Breast epithelium (tissue), 4 donors: ENCODE measurements at places on chromosomes 2 and 18. TPM values are rescaled to one million over a fixed set of nuclear protein-coding genes. Genes with fewer than 3 reads are reported as not detected.
A peak's percentile ranks its signal among the peaks of the same experiment; 100 is the strongest.

DNA sequence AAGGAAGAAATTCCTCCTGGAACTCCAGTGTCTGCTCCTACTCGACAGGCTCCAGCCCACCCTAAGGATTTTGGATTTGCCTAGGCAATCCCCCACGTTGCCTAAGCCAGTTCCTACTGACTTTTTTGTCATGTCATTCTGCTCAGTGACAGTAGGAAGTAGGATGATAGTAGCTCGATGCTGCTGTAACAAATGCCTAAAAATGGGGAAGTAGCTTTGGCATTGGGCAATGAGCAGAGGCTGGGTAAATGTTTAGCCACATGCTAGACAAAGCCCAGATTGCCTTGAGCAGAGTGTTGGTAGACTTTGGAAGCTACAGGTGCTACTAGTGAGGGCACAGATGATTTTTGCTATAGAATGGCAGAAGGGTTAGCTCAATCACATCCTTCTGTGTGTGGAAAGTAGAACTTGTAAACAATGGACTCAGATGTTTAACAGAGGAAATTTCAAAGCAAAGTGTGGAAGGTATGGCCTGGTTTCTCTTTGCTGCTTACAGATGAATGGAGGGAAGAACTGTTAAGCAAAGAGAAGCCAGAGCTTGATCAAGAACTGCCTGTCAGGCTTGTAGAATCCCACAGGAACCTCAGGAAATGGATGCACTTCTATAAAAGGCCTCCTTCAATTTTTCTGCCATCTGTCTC, 154.8 kb downstream of the RNF144A start:
- DNase-seq, result no peak
- H3K4me3 ChIP-seq, result no peak overlapping the region
- H3K27me3 ChIP-seq, result no peaks in the 10 kb centered on the region
- H3K36me3 ChIP-seq, result no peaks in the 10 kb centered on the region
- no peak overlapping the region for H3K27ac ChIP-seq

DNA sequence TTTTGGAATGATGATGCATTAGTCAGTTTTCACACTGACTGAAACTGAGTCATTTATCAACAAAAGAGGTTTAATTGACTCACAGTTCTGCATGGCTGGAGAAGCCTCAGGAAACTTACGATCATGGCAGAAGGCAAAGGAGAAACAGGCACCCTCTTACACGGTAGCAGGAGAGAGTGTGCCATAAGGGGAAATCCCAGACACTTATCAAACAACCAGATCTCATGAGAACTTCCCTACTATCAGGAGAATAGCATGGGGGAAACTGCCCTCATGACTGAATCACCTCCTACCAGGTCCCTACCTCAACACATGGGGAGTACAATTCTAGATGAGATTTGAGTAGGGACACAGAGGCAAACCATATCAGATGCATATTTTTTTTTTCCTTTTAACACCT, 504.5 kb upstream of the VRK2 start:
- no peaks in the 10 kb centered on the region for H3K36me3 ChIP-seq
- H3K27me3 ChIP-seq, result no peaks in the 10 kb centered on the region
- no peak for DNase-seq
- no peaks in the 10 kb centered on the region for H3K4me1 ChIP-seq
- no peak overlapping the region for H3K27ac ChIP-seq

The GAD1 gene
- 0.15 TPM for total RNA-seq

DNA sequence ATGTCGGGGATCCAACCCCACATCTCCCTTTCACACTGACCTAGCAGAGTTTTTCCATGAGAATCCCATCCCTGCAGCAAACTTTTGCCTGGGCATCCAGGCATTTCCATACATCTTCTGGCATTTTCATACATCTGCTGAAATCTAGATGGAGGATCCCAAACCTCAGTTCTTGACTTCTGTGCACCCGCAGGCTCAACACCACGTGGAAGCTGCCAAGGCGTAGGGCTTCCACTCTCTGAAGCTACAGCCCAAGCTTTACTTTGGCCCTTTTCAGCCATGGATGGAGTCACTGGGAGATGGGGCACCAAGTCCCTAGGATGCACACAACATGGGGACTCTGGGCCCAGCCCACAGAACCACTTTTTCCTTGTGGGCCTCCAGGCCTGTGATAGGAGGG, 32.2 kb upstream of the TEX51 start:
- no peaks in the 10 kb centered on the region for H3K27me3 ChIP-seq
- H3K27ac ChIP-seq, result no peak overlapping the region
- no peak overlapping the region for H3K4me3 ChIP-seq
- H3K4me1 ChIP-seq, result no peaks in the 10 kb centered on the region
- H3K36me3 ChIP-seq, result no peaks in the 10 kb centered on the region
- no peak for DNase-seq

GRCh38 chr2:199462956-199463692, 5.4 kb upstream of the SATB2 start:
- no peak for DNase-seq
- H3K4me1 ChIP-seq, result peaks cover 5% of the 10 kb centered on the region
- H3K36me3 ChIP-seq, result no peaks in the 10 kb centered on the region
- H3K27ac ChIP-seq, result no peak overlapping the region

DNA sequence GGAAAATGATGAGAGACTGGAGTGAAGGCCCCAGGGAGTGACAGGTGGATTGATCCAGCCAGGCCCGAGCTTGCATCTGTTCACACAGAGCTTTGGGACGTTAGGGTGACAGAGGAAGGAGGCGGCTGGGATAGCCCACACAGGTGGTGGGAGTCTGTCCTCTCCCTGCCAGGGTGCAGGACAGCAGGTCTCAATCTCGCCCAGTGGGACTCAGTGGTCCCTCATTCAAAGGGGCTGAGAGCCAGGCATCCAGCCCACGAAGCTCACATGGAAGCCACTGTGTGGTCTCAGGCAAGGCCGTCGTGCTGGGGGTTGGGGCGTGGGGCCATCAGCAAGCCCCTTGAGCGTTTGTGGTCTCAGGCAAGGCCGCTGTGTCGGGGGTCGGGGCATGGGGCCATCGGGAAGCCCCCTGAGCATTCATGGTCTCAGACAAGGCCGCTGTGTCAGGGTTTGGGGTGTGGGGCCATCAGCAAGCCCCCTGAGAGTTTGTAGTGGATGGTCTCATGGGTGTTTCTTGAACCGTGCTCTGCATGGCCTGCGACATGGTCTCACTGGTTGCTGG, 8.3 kb downstream of the KCNG2 start:
- no peak overlapping the region for H3K27ac ChIP-seq
- H3K27me3 ChIP-seq, result peaks cover 7% of the 10 kb centered on the region
- H3K36me3 ChIP-seq, result no peaks in the 10 kb centered on the region
- H3K4me3 ChIP-seq, result no peak overlapping the region

GRCh38 chr18:68797871-68798270, at the start of gene CCDC102B:
TSS of gene CCDC102B (plus strand) at chr18:68798080. CDS start at chr18:68836764, 38,684 bp downstream.
- H3K4me3 ChIP-seq, result no peak within 1 kb of the TSS
- no peaks in the 10 kb centered on the region for H3K36me3 ChIP-seq
- DNase-seq, result no peak
- no peaks in the 10 kb centered on the region for H3K4me1 ChIP-seq

The GPR39 gene
- 10.4 TPM for total RNA-seq

The MYO7B gene
- total RNA-seq, result 2.3 TPM

GRCh38 chr2:126796931-126797621, 101.6 kb upstream of the TEX51 start:
- H3K4me1 ChIP-seq, result no peaks in the 10 kb centered on the region
- peak; percentile 20 for DNase-seq
- no peaks in the 10 kb centered on the region for H3K27me3 ChIP-seq
- no peak overlapping the region for H3K27ac ChIP-seq
- no peak overlapping the region for H3K4me3 ChIP-seq

DNA sequence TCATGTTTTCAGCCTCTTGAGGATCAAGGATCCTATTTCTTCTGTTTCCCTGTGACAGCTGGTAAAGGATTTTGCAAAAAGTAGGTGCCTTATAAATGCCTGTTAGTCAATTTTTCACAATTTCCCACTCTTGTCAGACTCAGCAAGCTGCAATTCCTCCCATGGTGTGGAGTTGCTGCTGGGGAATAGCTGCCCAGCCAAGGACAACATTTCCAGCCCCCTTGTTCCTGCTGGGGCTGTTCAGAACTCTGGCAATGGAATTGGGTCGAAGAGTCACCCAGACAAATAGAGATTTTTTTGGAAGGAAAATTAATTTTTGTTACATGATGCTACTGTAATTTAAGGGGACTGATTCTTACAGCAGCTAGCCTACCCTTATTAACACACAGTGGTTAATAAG, 43.7 kb downstream of the FSHR start:
- H3K27me3 ChIP-seq, result no peaks in the 10 kb centered on the region
- no peak overlapping the region for H3K27ac ChIP-seq
- no peaks in the 10 kb centered on the region for H3K36me3 ChIP-seq
- no peak for DNase-seq
- no peak overlapping the region for H3K4me3 ChIP-seq
